ENCODE measurements at places on chromosomes 12 and 14.
A peak's percentile ranks its signal among the peaks of the same experiment; 100 is the strongest.

DNA sequence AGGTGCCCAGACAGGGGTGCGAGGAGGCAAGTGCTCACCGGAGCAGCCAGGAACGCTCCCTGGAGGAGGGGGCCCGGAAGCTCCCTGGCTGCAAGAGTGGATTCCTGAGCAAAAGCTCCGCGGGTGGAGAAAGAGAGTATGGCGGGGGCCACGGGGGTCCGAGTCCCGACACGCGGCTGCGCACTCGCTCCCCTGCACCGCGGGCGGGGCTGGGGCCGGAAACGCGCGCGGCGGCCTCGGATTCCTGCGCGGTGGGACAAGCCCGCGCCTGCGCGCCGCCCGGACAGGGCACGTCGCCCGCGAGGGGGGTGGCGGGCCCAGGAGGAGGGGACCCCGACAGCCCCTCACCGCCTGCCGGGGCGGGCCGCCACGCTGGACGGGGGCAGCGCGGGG lies 27.8 kb upstream of the GPR132 start:
- DNase-seq = peak; percentile 64

GRCh38 chr14:93889739-93890483 lies 37.2 kb upstream of the FAM181A start:
- DNase-seq = no peak

DNA sequence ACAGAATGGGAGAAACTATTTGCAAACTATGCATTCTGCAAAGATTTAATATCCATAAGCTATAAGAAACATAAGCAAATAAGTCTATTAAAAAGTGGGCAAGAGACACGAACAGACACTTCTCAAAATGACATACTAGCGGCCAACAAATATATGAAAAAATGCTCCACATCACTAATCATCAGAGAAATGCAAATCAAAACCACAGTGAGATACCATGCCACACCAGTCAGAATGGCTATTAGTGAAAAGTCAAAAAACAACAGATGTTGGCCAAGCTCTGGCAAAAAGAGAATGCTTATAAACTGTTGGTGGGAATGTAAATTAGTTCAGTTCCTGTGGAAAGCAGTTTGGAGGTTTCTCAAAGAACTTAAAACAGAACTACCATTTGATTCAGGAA lies 121.3 kb downstream of the KCNMB4 start:
- DNase-seq = no peak

- DNase-seq = no peak
These were observed 5.9 kb upstream of the RCOR1 start for GRCh38 chr14:102586420-102587104.

- DNase-seq = no peak
These were observed 129.6 kb upstream of the GARIN2 start for GRCh38 chr14:67059596-67059995.

GRCh38 chr14:74195623-74196022 lies 43.6 kb upstream of the VSX2 start:
- DNase-seq = no peak

GRCh38 chr14:33972583-33973081 lies 21.8 kb upstream of the EGLN3 start:
- no peak for DNase-seq

- peak; percentile 14 for DNase-seq
These were observed 1.7 kb upstream of the PUS1 start for GRCh38 chr12:131927110-131928079.

DNA sequence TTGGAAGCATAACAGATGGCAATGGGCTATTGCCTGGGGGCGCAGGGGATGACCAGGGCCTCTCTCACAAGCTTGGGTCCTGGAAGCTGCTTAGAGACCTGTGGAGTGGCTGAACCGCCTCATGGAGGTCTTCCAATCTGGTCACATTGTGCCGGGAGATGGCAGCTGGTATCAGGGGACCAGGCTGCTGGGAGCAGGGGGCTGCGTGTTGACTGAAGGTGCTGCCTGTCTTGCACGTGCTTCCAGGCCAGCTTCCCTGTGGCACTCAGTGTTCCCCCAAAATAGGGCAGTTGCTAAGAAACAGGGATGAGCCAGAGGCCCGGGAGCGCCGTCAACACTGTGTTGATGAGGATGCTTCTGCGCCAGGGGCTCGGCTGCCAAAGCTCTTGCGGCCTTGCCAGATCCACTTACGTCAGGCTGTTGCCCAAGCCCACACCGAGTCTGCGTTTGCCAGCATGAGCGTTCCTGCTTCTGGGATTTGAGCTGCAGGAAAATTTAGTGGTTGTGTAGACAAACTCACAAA lies 39.8 kb downstream of the ELK3 start:
- no peak for DNase-seq

DNA sequence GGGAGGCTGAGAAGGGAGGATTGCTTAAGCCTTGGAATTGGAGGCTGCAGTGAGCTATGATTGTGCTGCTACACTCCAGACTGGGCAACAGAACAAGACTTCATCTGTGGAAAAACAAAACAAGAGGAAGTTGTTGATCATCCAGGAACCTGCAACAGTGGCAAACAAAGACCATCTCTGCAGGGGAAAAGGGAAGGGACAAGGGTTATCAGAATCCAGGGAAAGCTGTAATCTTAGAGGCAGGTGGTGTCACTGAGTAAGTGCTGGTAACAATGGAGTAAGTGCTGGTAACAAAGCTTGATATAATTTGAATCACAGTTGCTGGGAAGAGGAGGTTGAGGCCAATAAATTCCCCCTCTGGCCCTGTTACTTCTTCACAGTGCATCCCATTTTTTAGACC lies 27.5 kb upstream of the DCN start:
- no peak for DNase-seq

DNA sequence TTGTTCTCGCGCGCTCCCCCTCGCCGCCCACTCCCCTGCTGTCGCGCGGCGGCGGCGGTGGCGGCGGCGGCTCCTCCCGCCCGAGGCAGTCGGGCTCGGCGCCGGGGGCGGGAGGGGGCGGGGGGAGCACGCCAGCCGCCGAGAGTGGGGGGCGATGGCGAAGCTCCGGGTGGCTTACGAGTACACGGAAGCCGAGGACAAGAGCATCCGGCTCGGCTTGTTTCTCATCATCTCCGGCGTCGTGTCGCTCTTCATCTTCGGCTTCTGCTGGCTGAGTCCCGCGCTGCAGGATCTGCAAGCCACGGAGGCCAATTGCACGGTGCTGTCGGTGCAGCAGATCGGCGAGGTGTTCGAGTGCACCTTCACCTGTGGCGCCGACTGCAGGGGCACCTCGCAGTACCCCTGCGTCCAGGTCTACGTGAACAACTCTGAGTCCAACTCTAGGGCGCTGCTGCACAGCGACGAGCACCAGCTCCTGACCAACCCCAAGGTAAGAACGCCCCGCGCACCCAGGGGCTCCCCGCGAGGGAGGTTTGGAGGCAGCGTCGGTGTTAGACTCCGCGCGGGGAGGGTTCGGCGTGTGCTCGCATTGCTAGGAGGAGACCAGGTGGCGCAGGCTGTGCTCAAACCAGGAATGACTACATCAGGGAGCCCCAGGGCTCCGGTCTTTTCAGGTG lies 629 bp downstream of the KCNMB4 start:
- DNase-seq = peak; percentile 14

- DNase-seq = peak; percentile 71
These were observed 17.2 kb downstream of the REM2 start for GRCh38 chr14:22900081-22900799.

- no peak for DNase-seq
These were observed 36.5 kb downstream of the FOS start for GRCh38 chr14:75315144-75315543.

DNA sequence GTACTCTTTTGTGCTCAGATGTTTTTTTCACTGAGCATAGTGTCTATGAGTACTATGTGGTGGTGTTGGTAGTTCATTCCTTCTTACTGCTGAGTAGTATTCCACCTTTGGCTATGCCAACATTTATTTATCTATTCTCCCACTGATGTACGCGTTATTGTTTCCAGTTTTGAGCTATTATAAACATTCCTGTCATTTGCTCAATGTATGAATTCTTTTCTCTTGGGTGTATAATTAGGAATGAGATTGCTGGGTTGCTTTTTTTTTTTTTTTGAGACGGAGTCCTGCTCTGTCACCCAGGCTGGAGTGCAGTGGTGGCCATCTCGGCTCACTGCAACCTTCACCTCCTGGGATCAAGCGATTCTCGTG lies 37.5 kb upstream of the SLC2A3 start:
- no peak for DNase-seq

DNA sequence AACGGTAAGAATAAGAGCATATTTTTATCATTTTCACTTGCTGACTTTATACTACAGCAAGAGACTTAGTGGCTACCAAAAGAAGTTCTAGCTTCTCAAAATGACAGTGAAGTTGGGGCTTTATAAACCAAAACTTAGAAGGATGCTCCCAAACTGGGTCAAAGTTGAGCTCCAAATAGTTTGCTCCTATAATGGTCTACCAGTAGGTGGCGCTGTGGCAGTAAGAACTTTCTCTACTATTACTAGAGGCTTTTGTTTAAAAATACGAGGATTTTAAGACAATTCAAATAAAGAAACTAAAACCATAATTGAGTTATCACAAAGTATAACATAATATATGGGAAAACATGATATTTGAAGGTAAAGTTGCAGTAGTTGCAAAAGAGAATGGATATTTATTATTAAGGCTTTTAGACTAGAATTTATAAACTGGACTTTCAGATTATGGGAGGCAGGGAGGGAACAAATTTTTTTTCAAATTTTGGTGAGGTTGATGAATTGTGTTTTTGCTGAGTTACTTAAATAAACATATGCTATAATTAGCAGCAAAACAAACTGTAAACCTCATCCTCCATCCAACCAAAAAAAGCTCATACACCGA lies 75.0 kb downstream of the TGFB3 start:
- DNase-seq = peak; percentile 45

DNA sequence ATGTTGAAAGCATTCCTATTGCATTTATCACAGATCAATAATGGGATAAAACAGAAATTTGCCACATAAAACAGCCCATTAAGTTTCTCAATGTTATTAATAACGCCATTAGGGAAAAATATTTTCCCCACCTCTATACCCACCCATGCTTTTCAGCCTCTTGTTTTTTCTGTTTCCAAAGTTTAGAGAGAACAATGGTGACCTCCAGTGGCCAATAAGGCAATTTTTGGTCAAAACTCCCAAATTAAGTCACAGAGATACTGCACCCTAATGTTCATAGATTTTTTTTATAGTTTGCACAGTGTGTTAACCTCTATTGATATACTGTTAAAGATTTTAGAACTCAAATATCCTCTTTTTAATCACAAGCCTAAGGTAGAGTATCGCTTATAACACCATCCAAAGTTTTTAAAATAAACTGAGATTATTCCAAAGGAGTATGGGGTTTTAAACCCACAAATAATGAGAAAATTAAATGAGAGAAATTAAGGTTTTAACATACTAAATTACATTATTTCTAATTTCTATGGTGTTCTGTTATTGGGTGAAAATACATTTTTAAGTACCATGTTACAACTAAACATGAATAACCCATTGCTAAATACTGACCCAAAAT lies 184.7 kb upstream of the DCN start:
- DNase-seq = peak; percentile 42

DNA sequence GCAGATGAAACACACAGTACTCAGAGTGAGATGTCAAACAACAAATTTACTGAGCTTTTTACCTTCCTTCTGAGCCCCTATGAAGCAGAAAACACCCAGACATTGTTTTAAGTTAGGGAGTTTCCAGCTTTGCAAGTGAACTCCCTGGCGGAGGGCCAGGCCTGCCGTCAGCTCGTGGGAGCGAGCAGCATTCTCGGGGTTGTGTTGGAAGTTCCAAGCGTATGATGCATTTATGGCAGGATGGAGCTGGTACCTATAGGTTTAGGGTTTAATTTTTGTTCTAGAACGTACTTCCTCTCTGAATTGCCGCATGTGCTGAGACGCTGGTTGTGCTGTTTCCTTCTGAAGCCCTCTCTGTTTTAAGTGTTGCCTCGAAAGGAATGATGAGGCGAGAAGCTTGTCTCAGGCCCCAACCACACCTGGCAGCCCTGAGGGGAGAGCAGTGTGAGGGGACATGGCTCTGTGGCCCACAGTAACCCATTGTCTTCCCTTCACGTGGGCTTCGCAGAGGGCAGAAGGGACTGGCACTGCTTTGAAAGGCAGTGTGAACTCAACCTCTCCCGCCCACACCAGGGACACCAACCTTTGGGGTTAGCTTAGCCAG lies 76.6 kb downstream of the SSPN start:
- no peak for DNase-seq

- DNase-seq = peak; percentile 90
These were observed at the start of gene SYNE3 for GRCh38 chr14:95516554-95517181. Gene SYNE3, minus strand, starts transcription at chr14:95516650. Its CDS starts 40,829 bp downstream, at chr14:95475821.

- DNase-seq = no peak
These were observed 285.9 kb downstream of the BMP4 start for GRCh38 chr14:53670701-53671100.

- DNase-seq = no peak
These were observed 28.0 kb downstream of the RCOR1 start for GRCh38 chr14:102620413-102620812.

DNA sequence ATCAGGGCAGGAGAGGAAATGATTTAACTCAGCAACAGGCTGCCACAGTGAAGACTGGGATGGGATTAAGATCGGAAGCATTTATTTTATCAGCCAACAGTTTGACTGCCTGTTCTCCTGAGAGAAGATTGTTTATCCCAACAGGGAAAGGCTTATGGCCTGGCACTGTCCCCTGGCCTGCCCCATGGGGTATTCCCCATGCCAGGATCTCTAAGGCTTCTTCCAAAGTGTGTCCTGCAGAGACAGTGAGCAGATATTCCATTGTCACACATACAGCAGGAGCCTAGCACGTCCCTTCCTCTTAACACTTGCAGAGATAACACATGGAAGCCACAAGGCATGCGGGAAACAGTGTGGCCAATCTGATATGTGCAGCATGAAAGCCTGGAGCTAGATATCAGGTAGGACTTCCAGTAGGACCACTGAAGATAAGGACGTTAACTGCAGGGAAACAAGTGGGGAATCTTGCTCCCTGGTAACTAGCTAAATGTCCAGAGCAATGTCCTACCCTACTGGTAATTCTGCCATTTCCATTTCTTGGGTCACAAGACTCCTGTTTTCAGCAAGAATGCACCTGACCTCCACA lies 48.2 kb downstream of the IQSEC3 start:
- DNase-seq = peak; percentile 34

DNA sequence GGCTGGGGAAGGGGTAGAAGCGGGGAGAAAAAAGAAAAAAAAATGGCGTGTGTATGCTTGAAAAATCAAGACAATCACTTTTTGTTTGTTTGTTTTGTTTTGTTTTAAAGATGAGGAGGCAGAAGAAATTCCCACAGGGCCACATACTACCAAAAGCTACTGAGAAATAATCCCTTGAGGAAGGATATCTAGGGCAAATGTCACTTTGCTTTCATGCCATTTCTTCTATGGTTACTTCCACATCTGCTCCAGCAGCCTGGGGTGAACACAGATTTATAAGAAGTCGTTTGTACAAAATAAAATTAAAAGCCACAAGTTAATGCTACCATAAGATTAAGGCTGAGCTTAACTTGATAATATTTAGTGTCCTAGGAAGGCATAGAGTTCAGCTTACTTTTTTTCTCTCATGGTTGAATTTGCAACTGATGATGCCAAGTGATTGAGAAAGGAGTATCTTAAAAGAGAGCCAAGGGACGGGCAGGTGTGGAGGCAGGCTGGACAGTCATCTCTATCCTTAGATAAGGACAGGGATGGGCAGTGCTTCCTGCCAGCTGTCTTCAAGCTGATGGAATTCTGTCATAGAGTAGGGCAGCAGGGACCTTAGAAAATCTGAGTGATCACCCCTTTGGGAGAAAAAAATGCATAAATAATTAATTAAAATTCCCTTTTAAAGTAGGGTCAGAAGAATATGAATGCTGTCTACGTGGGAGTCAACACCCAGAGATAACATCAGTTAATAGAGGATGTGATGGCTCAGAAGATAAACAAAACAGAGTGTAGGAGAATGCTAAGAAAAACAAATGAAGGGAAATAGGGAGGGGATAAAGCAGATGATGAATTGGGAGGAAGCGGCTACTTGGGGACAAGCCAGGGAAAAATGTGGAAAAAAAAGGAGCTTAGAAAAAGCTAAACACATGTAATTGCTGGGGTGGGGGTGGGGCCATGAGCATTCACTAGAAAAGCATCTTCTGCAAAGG lies 57.1 kb downstream of the DYRK2 start:
- no peak for DNase-seq
